Activated B cell treated with CpG ODN at 0.5 μM for 24 hours (primary cell): ENCODE measurements at places on chromosomes 5 and 9.

GRCh38 chr9:135230817-135231520 lies 143.5 kb downstream of the OLFM1 start:
- DNase-seq = no peak

GRCh38 chr5:61966997-61967396 lies 339.0 kb upstream of the KIF2A start:
- no peak for DNase-seq

GRCh38 chr9:137515338-137515724 lies 34.9 kb downstream of the PNPLA7 start:
- DNase-seq = no peak

DNA sequence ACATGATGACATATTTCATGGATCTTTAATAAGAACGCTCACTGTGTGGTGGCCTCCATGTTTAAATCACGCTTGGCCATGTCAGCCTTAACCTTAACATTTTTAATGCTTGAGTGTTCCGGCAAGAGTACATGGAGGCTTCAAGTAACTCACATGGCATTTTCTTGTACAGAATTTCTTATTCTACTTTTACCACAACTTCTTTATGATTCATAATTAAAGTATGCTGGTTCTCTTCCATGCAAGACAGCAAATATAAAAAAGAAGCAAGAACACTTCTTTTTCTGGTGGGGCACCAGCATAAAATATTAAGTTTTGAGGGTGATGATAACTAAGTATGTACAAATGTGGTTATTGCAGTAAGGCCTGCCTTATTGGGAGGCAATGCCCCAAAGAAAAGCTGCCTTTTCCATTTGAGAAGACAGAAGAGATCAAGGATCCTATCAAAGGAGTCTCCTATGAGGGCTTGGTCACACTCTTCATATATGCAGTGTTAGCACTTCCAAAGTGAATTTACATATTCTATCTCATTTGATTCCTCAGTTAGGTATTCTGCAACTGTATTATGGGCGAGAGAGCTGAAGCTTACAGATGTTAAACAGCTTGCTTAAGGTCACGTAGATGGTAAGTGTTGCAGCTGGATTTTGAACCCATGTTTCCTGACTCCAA lies 382.7 kb upstream of the MEF2C start:
- DNase-seq = no peak

DNA sequence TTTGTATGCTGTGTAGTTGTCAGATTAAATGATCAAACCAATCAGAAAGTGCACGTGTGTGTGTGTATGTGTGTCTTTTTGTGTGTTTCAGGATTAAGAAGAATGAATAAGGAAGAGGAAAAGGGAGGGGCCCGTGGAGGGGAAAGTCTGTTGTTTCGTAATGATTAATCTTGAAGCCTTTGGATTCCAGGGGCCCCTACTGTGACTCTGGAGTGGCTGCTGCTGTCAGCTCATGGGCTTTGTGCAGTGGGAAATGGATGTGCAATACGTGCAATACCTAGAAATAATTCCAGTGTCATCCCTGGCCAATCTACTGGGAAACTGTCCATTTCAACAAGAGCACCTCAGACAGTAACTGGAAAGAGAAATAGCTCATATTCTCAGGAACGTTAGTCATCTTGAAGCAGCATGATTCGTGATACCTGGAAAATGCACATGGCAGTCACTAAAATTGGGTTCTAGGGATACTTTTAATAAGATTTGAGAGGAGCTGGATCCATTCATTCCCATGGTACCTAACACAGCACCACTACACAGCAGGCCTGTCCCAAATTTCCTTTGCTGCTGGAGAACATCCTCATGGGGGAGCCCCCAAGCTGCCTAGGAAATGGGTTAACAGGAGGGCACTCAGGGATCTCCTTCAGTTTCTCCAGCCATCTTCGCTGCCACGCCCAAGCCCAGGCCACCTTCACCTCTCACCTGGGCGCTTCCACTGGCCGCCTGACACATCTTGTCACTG lies 186.3 kb downstream of the NR3C1 start:
- no peak for DNase-seq
